ENCODE measurements at places on chromosomes 3 and 15. TPM values are rescaled to one million over a fixed set of nuclear protein-coding genes. Genes with fewer than 3 reads are reported as not detected.

- DNase-seq, result peak; percentile 82
Measured at GRCh38 chr15:31440754-31441311, 114.2 kb downstream of the KLF13 start.

DNA sequence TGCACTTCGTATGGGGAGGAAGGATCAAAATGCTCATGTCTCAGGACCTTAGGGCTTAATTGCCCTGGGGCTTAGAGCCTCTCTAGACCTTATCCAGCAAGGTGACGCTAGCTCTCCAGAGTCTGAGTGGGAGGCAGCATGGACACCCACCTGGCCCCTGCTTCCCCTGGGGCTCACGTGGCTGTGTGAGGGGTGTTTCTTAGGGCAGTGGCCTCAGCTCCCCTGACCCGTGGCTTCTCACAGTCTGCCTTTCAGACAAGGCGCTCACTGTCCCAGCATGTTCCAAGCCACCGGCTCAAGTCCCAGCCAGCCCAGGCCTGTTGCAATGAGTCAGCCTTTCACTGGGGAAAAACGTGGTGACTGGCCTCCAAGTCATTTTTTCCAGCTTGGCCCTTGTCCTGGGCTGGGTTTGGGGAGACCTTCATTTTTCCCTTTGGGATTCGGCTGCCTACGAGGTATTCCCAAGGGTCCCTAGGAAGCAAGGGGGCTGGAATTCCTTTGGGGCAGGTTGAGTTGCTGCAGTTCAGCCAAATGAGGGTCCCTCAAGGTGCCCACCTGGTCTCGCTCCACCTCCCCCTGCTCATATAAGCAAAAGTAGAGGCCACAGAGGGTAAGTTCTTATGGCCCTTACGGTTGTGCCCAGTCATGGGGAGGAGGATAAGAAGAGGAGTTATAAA, 15.7 kb downstream of the BHLHE40 start:
- DNase-seq, result peak; percentile 90

The GOLGA8M gene
- total RNA-seq, result 0.55 TPM

The SLC9A9 gene
- 18.9 TPM for total RNA-seq

All from sigmoid colon (tissue), 7 donors.